ENCODE measurements at places on chromosomes 7 and 10.
A peak's percentile ranks its signal among the peaks of the same experiment; 100 is the strongest.

- no peak for DNase-seq
Observed at GRCh38 chr7:48188776-48189520, 17.7 kb downstream of the ABCA13 start.

DNA sequence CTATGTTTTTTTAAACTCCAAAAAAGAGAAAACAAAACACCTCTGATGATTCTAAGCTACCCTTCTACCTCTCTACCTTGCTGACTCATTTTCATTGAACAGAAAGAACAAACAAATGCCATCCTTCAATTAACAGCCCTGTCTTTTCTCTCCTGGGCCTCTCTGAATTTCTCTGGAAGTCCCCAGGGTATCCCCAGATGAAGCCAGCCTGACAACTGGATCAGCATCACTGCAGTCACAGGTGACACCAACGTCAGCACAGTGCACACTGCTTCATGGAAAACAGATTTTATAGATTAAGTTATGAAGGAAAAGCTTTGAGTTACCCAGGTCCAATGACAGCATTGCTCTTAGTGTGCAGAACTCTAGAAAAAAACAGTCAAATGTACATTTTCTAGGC lies 5.7 kb downstream of the HUS1 start:
- no peak for DNase-seq

DNA sequence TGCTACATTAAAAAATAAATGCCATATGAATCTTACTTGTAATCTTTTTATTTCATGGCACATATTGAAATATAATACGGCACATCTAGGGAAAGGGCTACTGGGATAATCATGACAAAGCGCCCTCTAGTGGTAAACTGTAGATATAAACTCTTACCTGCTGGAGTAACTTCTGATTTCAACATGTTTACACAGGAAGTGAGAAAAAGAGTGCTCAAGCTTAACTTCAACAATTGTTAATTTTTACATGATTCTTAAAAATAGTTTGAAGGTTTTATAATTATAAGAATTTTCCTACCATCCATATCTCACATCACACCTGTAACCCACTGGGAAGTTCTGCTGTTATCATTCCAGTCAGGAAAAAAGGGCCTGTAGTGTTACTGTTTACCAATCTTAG lies 2.0 kb upstream of the HEPACAM2 start:
- DNase-seq, result peak; percentile 17

DNA sequence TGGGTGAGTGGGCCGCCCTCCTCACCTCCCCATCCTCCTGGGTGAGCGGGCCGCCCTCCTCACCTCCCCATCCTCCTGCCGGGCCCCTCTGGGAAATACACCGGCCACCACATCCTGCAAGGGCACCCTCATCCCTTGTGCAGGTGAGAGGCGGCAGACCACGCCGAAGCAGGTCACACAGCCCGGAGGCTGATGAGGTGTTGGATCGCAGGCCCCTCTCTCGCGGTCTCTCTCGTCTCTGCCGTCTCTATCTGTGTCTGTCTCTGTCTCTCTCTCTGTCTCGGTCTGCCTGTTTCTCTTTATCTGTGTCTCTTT lies 30.8 kb upstream of the FOXL3 start:
- DNase-seq, result no peak

GRCh38 chr7:73918926-73919693 lies 58.2 kb downstream of the TMEM270 start:
- no peak for DNase-seq

DNA sequence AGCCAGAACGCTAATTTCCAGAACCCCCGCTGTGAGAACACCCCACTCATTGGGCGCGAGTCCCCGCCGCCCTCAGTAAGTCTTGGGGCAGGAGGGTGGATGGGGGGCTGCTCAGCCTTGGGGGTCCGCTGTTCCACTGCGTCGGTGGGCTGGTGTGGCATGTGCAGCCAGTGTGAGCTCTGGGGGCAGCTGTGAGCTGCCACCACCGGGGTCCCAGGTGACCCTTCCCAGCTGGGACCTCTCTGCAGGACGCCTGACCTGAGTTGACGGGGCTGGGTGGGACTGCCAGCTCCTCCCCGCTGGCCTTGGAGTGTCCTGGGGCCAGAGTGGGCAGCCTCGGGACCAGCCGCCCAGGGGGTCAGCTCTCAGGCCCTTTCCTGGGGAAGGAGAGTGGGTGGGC lies 27.2 kb downstream of the TTYH3 start:
- DNase-seq, result no peak

GRCh38 chr10:86655173-86655540 lies 810 bp downstream of the OPN4 start:
- DNase-seq, result no peak

GRCh38 chr7:136942994-136943393 lies 74.5 kb downstream of the CHRM2 start:
- DNase-seq, result no peak

- no peak for DNase-seq
Observed at GRCh38 chr7:123366626-123367025, 166.9 kb upstream of the SLC13A1 start.

DNA sequence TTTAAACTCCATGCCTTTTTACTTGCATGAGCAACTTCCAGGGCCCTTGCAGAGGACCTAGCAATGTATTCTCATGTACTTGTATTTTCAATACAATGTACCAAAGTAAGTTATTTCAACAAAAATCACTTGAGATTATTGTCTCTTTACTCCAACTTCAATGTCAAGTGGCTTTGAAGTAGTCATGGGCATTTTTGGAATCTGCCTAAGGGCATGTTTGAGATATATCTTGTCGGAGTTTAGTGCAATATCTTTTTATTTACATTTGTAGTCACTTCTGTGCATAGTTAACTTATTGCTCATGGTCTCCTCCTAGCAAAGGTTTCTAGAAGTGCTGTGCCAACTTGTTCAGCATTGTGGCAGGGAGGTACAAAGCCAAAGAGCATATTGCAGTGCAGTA lies 508.7 kb upstream of the SEMA3D start:
- peak; percentile 9 for DNase-seq

DNA sequence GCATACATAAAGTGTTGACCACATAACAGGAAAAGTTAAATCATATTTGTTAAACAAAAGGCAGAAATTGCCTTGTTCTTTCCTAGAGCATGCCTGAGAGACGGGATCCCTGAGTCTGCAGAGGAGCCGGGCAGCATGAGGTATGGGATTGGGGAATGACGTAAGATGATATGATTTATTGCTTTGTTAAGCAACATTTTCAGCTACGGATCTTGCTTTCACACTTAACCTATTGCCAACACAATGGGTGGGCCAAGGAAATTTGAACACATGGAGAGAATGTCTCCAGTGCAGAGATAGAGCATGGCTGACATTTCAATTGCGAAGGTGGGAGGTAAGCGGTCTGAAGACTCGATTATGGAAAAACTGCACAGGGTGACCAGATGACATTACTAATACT lies 76.7 kb downstream of the EMX2 start:
- no peak for DNase-seq

GRCh38 chr7:7971308-7972040 lies 2.9 kb downstream of the GLCCI1 start:
- DNase-seq, result no peak

DNA sequence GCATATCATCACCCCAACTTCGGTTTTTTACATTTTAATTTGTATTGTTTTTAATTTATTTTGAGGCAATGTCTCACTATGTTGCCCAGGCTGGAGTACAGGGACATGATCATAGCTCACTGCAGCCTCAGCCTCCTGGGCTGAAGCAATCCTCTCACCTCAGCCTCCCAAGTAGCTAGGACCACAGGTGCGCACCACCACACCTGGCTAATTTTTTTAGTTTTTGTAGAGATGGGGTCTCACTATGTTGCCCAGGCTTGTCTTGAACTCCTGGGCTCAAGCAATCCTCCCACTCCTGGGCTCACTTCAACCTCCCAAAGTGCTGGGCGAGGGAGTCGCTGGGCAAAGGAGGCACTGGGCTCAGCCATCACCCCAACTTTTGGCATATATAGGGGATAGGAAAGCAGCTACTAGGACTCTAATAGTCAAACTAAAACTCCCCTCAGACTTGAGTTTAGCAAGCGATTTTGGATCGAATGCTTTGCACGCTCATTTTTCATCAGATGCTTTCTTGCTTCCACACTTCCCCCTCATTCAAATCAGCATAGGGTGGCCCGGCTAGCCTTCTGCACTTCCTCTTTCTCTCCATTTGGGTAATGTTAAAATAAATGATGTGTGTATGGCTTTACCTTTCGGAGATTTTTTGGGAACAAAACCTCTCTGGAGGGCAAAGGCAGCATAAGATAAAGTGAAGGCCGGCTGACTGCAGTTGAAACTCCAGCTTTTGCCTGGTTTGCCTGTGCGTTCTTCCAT lies 20.8 kb upstream of the NMT2 start:
- no peak for DNase-seq

DNA sequence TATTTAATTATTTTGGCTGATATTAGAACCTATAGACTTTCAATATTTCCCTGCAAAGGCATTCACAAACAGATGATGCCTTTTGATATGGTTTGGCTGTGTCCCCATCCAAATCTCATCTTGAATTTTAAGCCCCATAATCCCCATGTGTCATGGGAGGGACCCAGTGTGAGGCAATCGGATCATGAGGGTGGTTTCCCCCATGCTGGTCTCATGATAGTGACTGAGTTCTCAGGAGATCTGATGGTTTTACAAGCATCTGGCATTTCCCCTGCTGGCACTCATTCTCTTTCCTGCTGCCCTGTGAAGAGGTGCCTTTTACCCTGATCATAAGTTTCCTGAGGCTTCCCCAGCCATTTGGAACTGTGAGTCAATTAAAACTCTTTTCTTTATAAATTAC lies 9.3 kb upstream of the PNLIPRP3 start:
- DNase-seq, result no peak

DNA sequence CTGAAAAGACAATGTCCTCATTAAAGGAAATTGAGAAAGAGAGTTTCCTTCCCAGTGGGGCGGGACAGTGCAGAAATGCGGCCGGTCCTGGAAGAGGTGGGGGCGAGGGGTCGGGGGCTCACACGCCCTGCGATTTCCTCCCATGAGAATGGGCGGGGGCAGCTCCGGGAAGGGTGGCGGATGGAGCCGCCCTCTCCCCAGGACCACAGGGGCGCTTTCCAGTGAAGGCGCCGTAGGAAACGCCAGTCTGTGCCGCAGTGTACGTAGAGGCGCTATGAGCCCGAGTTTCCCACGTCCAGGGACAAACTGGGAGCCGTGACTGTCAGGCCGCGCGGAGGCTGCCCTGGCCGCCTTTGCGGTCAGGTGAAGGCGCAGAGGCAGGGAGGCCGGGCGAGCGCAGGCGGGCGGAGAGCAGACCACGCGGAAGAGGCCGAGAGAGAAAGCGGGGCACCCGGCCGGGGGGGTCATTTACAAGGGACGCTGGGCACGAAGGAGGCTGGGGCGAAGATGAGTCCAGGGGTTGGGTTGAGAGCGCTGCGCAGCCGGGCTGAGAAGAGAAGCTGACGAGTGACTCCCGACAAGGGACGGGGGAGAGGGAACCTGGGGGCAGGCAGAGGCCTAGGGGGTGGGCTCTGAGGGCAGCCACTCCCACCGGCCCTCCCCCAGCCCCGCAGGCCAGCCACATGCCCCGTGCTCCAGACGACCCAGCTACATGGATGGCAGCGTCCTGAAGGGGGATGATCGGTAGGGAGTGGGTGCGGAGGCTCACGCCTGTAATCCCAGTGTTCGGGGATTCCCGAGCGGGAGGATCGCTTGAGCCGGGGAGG lies 45.0 kb downstream of the ALOX5 start:
- no peak for DNase-seq

DNA sequence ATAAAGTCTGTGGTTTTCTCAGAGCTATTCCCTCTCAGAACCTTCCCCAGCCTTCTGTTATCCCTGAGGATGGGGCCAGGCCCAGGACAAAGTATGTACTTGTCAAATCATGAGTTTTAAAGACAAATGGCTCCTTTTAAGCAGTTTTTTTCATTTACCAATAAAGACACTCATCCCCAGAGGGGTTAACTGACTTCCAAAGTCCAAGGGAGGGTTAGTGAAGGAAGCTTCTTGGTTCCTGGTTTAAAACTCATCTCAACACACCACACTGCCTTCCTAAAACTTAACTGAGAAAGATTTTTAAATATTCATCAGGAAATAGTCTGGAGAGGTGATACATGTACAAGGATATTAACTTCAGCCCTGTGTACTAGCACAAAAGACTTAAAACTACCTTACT lies 15.9 kb downstream of the NMT2 start:
- no peak for DNase-seq

GRCh38 chr10:5360318-5360915 lies 4.3 kb upstream of the UCN3 start:
- DNase-seq, result no peak

- no peak for DNase-seq
Observed at GRCh38 chr10:111207500-111207899, 130.7 kb downstream of the ADRA2A start.

DNA sequence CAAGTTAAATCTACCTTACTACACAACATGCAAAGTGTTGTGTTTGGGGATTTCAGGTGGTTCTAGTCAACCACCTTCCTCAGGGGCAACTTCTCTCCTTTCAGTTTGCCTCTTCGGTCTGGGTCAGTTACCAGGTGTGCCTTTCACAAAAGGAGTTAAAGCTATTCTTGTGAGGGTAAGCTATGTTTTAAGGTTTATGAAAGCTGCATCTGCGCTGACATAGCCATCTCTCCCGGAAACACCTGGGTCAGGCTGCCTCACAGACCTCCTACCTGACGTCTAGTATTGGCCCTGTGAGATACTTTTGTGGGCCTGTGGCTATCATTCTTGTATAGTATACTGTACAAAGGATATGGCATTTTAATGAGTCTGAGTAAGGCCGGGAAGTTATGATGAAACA lies 67.7 kb upstream of the ITGA8 start:
- no peak for DNase-seq

- DNase-seq, result no peak
Observed at GRCh38 chr7:22671177-22671879, 55.7 kb upstream of the IL6 start.

GRCh38 chr7:156608173-156608478 lies 32.4 kb upstream of the RNF32 start:
- no peak for DNase-seq

DNA sequence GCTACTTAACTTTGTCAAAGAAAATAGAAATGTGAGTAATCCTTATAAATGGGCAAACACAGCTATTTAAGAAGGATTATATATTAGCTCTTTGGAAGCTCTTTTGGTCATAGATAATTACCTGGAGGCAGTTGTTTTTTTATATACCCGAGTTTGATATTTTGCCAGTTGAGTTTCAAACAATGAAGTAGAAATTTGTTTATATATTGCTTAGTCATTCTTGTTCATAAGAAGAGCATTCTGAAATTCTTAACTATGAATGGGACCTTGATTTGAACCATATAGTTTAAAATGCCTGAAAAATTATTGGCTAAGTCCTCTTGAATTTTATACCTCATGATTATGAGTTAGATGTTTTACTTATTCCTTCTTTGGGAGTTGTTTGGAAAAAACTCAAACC lies 36.4 kb downstream of the MINPP1 start:
- DNase-seq, result no peak

- no peak for DNase-seq
Observed at GRCh38 chr10:16948361-16948760, 131.1 kb upstream of the RSU1 start.

Measured in HTR-8/SVneo (cell line).